Lung (tissue), 17 donors: ENCODE measurements at places on chromosomes 2 and 18. TPM values are rescaled to one million over a fixed set of nuclear protein-coding genes. Genes with fewer than 3 reads are reported as not detected.

- peak overlapping the region; percentile 68 for H3K27ac ChIP-seq
- no peaks in the 10 kb centered on the region for H3K36me3 ChIP-seq
- no peak for DNase-seq
- H3K27me3 ChIP-seq = no peaks in the 10 kb centered on the region
- no peak overlapping the region for H3K4me3 ChIP-seq
Observed at GRCh38 chr2:39469807-39470206, 32.7 kb upstream of the MAP4K3 start.

The SLC4A3 gene
- 3.2 TPM for total RNA-seq

DNA sequence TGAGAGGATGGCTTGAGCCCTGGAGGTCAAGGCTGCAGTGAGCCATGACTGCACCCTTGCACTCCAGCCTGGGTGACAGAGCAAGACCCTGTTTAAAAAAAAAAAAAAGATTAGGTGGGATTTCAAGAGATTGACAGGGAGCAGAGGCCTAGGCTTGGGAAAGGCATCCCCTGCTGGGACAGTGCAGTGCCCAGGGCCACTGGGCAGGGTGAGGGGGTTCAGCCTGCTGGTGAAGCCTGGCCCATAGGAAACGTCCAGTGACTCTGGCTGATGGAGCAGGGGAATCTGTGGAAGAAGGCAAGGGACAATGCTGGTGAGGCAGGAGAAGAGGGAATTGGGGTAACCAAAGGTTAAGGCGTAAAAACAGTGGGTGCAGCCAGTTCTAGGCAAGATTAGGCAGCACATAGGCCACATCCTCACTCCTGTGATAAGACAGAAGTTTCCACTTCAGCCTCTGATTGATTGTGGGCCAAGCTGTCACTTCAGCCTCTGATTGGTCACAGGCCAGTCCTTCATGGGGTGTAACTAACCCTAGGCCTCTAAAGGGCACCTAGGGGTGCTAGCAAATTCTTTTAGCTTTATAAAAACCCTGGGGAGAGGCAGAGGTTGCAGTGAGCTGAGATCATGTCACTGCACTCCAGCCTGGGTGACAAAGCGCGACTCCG is 128.6 kb downstream of the MSH2 start:
- DNase-seq = no peak
- H3K27ac ChIP-seq = no peak overlapping the region
- H3K4me1 ChIP-seq = no peaks in the 10 kb centered on the region
- H3K36me3 ChIP-seq = no peaks in the 10 kb centered on the region

- no peaks in the 10 kb centered on the region for H3K36me3 ChIP-seq
- H3K27ac ChIP-seq = no peak overlapping the region
- no peaks in the 10 kb centered on the region for H3K4me1 ChIP-seq
- H3K4me3 ChIP-seq = no peak overlapping the region
- no peak for DNase-seq
Observed at GRCh38 chr2:224751996-224752698, 36.0 kb upstream of the CCDC195 start.

DNA sequence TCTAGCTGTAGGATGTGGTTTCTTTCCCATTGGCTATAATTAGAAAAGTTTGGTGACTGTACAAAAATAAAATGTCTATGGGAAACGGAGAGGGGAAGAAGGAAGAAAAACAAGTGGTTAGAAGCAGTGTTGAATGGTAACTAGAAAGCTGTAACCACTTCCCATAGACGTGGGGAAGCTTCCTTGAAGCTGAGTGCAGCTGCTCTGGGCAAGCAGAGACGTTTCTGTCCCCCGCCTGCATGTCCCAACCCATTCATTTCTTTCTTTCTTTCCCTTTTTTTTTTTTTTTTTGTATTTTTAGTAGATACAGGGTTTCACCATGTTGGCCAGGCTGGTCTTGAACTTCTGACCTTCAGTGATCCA is 367.8 kb upstream of the HS6ST1 start:
- H3K4me3 ChIP-seq = no peak overlapping the region
- H3K27me3 ChIP-seq = no peaks in the 10 kb centered on the region
- no peak for DNase-seq
- H3K4me1 ChIP-seq = no peaks in the 10 kb centered on the region
- no peaks in the 10 kb centered on the region for H3K36me3 ChIP-seq
- no peak overlapping the region for H3K27ac ChIP-seq

- H3K4me1 ChIP-seq = no peaks in the 10 kb centered on the region
- H3K27ac ChIP-seq = no peak overlapping the region
- no peak for DNase-seq
- H3K4me3 ChIP-seq = no peak overlapping the region
Observed at GRCh38 chr2:179655627-179656026, 205.8 kb downstream of the ZNF385B start.

- DNase-seq = no peak
- H3K4me3 ChIP-seq = no peak overlapping the region
- no peak overlapping the region for H3K27ac ChIP-seq
- no peaks in the 10 kb centered on the region for H3K36me3 ChIP-seq
- no peaks in the 10 kb centered on the region for H3K27me3 ChIP-seq
Observed at GRCh38 chr2:99846462-99847107, 295.8 kb downstream of the AFF3 start.

DNA sequence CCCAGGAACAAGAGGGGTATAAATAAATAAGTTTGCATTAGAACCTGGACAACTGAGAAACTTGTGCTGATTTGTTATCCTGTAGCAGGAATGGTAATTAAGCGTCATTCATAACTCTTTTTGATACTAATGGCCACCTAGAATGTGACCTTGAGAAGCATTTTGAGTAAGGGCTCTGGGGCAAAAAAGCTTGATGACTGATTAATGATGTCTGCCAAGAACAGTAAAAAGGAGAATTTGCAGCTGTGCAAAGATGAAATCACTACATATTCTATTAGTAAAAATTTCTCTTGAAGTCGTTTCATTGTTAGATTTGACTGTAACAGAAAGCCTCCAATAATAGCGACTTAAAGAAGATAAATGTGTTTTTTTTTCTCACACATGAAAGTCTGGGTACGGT is 157.7 kb downstream of the PRKCE start:
- no peak overlapping the region for H3K27ac ChIP-seq
- H3K4me3 ChIP-seq = no peak overlapping the region
- no peaks in the 10 kb centered on the region for H3K36me3 ChIP-seq
- H3K27me3 ChIP-seq = no peaks in the 10 kb centered on the region

GRCh38 chr2:126656431-126657147 is 631 bp downstream of the GYPC start:
- no peaks in the 10 kb centered on the region for H3K27me3 ChIP-seq
- peak overlapping the region; percentile 73 for H3K4me3 ChIP-seq
- H3K27ac ChIP-seq = peak overlapping the region; percentile 100
- H3K36me3 ChIP-seq = peaks cover 1% of the 10 kb centered on the region
- DNase-seq = peak; percentile 67
- H3K4me1 ChIP-seq = peaks cover 10% of the 10 kb centered on the region

DNA sequence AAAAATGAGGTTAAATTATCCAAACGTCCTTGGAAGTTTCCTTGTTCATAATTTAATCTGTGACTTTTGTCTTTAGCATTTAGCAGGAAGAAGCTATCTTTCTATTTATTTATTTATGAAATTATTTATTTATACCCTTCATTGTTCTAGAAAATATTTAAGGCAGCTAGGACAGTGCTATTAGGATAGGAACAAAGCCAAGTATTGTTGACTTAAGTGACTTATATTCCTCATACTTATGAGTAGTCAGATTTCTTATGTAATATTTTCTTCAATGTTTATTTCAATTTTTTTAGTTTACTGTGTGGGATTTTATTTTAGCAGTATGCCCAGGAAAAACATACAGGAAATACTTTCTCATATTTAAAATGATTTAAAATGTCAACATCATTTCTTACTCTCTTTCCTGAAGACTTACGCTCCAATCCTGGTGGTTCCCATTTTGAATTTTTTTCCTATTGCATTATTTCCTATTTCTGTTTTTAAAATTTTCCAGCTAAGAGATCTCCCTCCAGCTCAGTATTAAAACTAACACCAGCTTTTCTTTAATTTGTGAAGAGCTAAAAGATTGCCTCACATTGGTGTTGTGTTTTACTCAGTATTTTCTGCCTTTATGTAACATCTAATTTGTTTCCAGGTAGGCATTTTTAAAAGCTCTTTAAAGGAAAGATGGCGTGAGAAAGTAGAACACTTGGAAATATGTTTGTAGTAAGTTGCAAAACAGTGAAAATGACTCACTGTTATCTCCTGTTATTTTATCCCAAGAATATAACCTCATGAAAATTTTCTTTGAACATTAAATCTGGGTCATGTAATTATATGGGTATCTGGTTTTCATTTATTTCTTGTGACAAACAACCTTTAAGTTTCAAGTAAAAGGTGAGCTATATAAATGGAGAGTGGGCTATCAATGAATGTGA is 32.2 kb downstream of the MAPRE2 start:
- peak overlapping the region; percentile 45 for H3K27ac ChIP-seq
- DNase-seq = no peak
- H3K36me3 ChIP-seq = peaks cover 7% of the 10 kb centered on the region
- H3K4me1 ChIP-seq = peaks cover 10% of the 10 kb centered on the region
- no peak overlapping the region for H3K4me3 ChIP-seq

GRCh38 chr18:2197946-2198345 is 373.4 kb downstream of the METTL4 start:
- DNase-seq = no peak
- H3K4me3 ChIP-seq = no peak overlapping the region
- no peak overlapping the region for H3K27ac ChIP-seq
- H3K27me3 ChIP-seq = no peaks in the 10 kb centered on the region
- H3K4me1 ChIP-seq = no peaks in the 10 kb centered on the region

DNA sequence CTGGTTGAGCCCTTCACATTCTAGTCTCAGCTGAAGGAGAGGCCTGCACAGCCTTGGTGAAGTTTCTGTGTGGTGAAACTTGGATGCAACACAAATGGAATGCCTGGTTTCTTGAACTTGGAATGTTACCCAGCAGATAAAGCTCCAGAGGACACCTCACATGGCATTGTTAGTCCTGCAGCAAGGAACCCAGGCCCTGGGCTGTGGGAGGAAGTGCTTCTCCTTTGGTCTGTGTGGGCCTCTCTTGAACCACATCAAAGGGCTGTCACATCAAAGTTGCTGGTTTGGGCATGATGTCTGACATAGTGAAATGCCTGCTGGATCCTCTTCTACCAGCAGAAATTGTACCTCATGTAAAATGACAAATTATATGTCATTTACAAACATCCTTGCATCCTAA is 198.5 kb downstream of the FHOD3 start:
- H3K27ac ChIP-seq = no peak overlapping the region
- no peaks in the 10 kb centered on the region for H3K36me3 ChIP-seq

The TUBA4A gene
- total RNA-seq = 37.9 TPM
